HuH-7.5 (cell line): ENCODE measurements at places on chromosomes 6 and 20.

DNA sequence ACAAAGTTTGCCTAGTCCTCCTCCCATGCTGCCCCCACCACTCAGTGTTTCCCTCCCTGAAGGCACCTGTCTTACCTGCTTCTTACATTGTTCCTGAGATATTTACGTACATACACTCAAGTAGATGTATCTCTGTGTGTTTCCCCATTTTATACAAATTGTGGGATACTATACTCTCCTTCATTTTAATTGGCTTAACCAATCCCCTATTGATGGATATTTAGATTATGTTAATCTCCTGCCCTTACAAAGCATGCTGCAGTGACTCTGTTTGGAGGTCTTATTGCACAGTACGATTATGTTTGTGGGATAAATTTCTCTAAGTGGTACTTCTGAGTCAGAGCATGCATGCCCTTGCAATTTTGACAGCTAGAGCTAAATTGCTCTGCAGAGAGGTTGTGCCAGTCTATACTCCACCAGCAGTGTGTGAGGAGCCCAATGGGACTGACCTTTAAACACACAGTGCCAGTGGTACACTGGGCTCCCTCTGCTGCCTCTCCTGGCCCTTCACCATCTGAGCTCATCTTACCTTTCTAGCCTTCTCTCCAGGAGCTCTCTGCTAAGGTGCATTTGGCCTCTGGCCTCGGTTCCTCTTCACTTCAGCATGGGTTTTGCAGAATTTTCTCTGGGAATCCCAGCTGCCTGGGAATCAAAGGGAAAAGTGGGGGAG lies 57.4 kb downstream of the LYRM2 start:
- no peak for DNase-seq

DNA sequence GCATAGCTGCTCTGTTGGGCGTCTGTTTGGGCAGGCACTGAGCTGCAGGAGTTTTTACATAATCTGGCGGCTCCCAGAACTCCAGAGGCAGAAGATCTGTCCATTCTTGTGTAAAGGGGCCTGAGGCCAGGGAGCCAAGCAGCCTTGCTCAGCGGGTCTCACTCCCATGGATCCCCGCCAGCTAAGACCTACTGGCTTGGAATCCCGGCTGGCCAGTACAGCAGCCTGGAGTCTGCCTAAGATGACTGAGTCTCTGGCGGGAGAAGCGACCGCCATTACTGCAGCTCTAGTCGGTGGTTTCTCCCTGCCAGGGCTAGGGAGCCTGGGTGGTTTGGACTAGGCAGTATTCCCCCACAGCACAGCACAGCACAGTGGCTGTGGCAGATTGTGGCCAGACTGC lies 268.4 kb upstream of the SYNCRIP start:
- DNase-seq, result no peak

- DNase-seq, result no peak
Measured at GRCh38 chr6:143187238-143187923, 126.7 kb downstream of the AIG1 start.

GRCh38 chr6:94862112-94862511 lies 715.2 kb upstream of the MANEA start:
- DNase-seq, result no peak

DNA sequence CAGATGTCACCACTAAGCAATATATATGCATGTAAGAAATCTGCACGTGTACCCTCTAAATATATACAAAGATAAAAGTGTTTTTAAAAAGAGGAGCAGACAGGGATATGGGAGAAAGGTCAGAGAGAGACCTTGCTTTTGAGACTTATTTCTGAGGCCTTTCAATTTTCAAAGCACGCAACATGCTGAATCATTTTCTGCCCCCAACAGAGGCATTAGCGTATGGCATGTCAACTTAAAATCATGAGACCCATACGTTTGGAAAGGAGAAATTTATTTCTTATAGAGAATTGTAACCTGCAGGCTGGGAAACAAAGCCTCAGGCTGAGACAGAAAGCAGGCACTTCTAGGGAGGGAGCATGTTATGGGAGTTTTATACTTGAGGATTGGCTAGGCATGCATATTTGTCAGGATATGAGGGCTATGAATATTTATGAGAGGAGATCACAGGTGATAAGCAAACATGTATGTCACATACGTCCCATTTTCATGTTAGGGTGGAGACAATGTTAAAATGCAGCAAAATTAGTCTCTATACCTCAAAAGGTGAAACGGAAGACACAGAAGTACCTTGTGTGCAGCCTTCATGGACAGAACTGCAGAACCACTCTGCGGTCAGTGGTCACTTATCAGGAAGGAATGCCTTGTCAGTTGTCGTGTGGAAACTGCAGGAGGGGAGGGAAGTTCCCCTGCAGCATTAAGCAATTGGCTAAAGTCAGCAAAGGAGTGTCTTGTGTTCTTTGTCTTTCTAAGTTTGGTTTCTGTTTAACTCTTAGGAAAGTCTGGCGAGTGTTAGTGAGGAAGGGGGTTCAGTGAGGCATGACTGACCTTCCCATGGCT lies 6.3 kb upstream of the GABRR2 start:
- DNase-seq, result no peak
